ENCODE measurements at places on chromosomes 1 and 21.

DNA sequence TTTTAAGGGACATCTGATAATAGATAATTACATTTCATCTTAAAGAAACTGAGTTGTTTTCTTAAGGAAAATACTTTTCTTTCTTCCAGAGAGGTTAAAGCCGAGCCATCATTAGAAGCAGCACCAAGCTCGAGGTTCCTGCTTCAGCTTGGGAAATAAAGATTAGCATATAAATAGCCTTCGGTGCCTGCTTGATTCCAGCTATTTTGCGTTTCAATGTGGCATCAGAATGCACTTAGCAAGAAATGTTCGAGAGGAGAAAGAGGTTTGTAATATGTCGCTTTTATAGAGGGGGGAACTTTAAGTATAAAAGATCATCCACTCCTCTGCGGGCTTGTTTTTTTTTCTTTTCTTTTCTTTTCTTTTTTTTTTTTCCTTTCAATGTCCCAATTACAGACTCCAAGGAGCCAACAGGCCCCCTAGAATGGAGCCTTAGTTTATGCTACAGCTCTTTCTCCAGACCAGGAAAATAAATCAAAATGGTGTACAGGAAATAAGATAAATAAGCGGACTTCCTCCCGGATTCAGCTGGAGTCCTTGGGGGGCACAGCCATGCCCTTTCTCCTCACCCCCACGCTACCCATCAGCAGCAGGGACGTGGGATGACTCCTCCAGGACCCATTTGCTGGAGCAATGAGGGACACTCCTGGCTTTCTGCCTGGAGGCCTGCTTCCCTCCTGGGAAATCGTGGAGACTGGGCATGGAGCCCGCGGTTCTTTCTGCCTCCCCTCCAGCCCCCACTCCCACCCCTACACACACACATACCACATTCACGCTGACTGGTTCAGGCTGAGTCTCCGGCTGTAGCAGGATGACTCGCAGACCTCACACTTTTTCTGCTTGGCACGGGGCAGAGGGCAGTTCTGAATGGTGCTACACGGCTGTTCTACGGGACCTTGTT lies 131.6 kb downstream of the RRAGC start:
- DNase-seq: no peak

DNA sequence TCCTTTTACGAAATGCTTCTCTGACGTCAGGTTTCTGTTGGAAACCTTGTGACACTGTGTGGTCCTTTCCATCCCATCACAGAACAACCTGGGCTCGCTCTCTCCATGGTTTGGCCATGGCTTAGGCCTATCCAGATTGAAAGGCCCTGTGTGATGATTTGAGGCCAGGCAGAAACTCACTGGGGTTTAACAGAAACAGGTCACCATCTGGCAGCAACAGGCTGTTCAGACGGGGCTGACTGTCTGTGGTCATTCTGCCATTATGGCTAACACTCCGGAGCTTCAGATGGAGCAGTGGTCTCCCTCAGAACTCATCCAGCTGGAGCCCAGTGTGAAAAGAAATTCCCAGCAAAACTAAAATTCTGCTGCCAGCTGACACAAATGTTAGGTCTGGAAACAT lies 9.3 kb downstream of the PLEKHM2 start:
- no peak for DNase-seq

GRCh38 chr1:116763116-116763786 lies 9.0 kb downstream of the CD2 start:
- DNase-seq: no peak

- no peak for DNase-seq
Measured at GRCh38 chr1:219744652-219745469, 132.0 kb upstream of the ZC3H11B start.

DNA sequence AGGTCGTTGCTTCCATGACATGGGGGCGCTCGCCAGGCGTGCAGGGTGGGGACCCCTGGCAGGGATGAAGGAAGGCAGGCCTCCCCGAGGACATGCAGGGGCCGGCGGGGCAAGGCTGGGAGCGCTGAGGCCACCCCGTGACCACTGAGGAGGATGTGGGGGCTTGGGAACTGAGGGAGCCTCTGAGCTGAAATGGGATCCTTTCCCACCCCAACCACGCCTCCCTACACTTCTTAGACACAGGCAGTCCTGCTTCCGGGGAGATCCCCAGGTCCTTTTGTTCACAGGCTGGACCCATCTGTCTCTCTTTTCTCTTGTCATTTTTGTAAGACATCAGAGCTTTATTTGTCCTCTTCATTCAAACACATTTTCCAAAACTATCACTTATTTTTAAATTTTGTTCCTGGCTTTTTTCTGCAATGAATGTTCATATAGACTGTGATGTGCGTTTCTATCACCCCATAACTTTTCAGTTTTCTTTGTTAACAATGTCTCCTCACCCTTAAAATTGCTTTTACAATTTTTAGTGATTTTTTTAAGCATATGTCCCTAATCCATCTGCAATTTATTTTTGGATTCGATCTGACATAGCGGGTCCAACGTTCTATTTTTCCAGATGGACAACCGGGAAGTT lies 156.7 kb upstream of the BACE2 start:
- DNase-seq: no peak

DNA sequence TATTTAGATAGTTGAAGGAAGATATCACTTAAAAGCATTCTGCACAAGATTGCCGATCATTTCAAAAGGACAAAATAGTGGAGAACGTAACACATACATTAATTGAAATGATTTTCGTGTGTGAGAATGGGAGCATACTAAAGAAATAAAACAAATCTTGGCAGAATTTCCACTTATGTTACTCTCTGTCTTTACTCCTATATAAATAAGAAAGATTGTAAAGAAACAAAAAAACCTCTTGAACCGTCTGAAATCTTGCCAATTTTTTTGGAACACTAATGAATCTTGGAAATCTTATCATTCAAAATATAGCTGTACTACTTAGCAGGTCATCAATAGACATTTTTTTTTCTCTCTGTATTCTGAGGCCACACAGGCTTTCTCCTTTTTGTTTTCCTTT lies 528.8 kb upstream of the NCAM2 start:
- no peak for DNase-seq

Measured in activated CD8-positive, alpha-beta memory T cell treated with anti-CD3 and anti-CD28 coated beads for 4 hours (primary cell).